ENCODE measurements at places on chromosomes 4 and X. TPM values are rescaled to one million over a fixed set of nuclear protein-coding genes. Genes with fewer than 3 reads are reported as not detected.

Gene CACNA1F
- not detected for total RNA-seq

Gene TMPRSS11D
- total RNA-seq = not detected

DNA sequence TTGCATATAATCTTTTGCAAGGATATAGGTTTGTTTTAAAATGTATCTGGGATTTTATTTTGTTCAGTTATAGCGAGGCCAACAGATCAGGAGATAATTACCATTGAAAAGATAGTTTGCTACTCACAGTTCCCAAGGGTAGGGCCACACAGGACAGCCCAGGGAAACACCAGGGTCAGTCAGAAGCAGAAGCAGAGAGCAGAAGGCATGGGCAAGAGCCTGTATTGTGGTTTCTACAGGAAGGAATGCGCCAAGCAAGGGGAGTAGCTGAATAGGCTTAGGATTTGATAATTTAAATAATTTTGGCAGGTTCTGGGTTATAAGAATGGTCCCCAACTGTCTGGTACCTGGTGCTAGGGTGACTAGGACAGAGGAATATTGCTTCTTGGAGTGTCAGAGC lies 61.6 kb downstream of the SYNPO2 start:
- no peak overlapping the region for H3K4me3 ChIP-seq
- no peaks in the 10 kb centered on the region for H3K36me3 ChIP-seq
- no peak overlapping the region for H3K27ac ChIP-seq
- H3K4me1 ChIP-seq = no peaks in the 10 kb centered on the region
- no peaks in the 10 kb centered on the region for H3K27me3 ChIP-seq
- no peak for DNase-seq

GRCh38 chrX:47556045-47556623 lies 4.9 kb upstream of the ARAF start:
- H3K36me3 ChIP-seq = no peaks in the 10 kb centered on the region
- peaks cover 26% of the 10 kb centered on the region for H3K4me1 ChIP-seq
- no peak overlapping the region for H3K4me3 ChIP-seq
- H3K27me3 ChIP-seq = no peaks in the 10 kb centered on the region
- peak overlapping the region; percentile 88 for H3K27ac ChIP-seq

- H3K4me1 ChIP-seq = no peaks in the 10 kb centered on the region
- H3K27ac ChIP-seq = no peak overlapping the region
- no peaks in the 10 kb centered on the region for H3K36me3 ChIP-seq
- no peaks in the 10 kb centered on the region for H3K27me3 ChIP-seq
- no peak overlapping the region for H3K4me3 ChIP-seq
Observed at GRCh38 chr4:7596918-7597606, 162.3 kb upstream of the PSAPL1 start.

DNA sequence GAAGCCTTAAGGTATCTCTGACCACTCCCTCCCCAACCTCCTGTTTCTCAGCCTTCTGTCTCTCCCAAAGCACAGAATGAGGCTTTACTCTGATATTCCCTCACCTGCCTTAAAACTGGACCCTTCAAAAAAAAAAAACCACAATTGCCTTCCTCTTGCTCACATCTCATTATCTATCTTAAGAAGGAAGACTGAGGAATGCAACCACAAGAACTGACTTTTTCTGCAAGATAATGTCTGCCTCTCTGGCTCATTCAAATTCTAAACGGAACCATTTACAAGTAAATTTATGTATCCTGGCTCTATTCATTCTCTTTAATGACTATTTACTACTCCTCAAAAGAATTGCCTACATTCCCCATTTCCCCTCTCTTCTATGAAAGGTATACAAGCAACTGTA lies 545.5 kb upstream of the HTR2C start:
- H3K36me3 ChIP-seq = no peaks in the 10 kb centered on the region
- H3K4me3 ChIP-seq = no peak overlapping the region
- DNase-seq = no peak
- H3K4me1 ChIP-seq = no peaks in the 10 kb centered on the region
- no peak overlapping the region for H3K27ac ChIP-seq
- H3K27me3 ChIP-seq = no peaks in the 10 kb centered on the region

- no peaks in the 10 kb centered on the region for H3K36me3 ChIP-seq
- no peak overlapping the region for H3K27ac ChIP-seq
- no peaks in the 10 kb centered on the region for H3K4me1 ChIP-seq
- no peak overlapping the region for H3K4me3 ChIP-seq
- DNase-seq = no peak
- H3K27me3 ChIP-seq = no peaks in the 10 kb centered on the region
Observed at GRCh38 chr4:73692254-73692653, 48.1 kb upstream of the CXCL8 start.

GRCh38 chr4:145178740-145179280 lies 1.6 kb downstream of the OTUD4 start:
- no peaks in the 10 kb centered on the region for H3K36me3 ChIP-seq
- H3K27me3 ChIP-seq = no peaks in the 10 kb centered on the region
- H3K27ac ChIP-seq = peak overlapping the region; percentile 99
- peaks cover 38% of the 10 kb centered on the region for H3K4me1 ChIP-seq
- DNase-seq = no peak

GRCh38 chr4:119579823-119580222 lies 48.8 kb downstream of the PDE5A start:
- DNase-seq = peak; percentile 17
- peaks cover 16% of the 10 kb centered on the region for H3K4me1 ChIP-seq
- peak overlapping the region; percentile 59 for H3K27ac ChIP-seq
- H3K36me3 ChIP-seq = no peaks in the 10 kb centered on the region

All from body of pancreas (tissue), 4 donors.